ENCODE measurements at places on chromosomes 16 and 17.

GRCh38 chr16:47568351-47568750, 107.2 kb downstream of the PHKB start:
- no peak for DNase-seq

DNA sequence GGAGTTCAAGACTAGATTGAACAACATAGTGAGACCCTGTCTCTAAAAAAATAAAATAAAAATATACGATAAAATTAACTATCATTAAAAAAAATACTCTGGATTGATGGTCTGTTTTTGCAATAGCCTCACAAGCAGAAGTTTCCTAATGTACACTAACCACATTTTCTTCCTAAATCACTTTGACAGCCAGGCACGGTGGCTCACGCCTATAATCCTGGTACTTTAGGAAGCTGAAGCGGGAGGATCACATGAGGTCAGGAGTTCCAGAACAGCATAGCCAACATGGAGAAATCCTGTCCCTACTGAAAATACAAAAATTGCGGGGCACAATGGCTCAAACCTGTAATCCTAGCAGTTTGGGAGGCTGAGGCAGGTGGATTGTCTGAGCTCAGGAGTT, 64.7 kb downstream of the HELZ start:
- no peak for DNase-seq

DNA sequence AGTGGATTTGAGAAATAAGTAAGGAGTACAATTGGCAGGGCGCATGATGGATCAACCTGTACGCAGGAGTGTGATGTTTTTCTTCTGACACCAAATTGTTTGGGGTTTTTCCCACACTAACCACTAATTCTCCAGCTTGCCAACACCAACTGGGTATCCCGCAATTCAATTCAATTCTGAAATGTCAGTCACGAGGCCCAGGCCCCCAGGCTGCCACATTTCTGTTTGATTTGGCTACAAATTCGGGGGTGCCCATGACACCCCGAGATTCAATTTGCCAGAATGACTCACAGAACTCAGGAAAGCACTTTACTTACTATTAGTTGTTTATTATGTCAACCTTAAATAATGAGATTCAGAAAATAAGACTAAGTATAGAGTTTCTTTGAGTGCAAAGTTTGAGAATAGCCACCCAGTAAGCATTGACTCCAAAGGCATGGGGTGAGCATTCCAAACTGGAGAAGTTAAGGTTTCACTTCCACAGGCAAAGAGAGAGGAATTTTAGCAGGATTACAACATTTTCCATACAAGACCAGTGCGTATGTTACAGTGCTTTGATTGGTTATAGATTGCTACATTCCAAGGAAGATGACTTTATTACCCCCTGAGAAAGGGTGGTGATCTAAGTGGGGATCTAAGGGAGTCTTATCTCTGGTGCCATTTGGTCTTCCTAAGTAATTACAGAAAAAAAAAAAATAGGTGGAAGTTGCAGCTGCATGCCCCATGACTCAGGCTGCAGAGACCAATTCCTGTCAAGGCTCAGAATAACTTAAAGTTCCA, 11.5 kb downstream of the SLC46A1 start:
- no peak for DNase-seq

- no peak for DNase-seq
These were observed 60.7 kb downstream of the WSB1 start for GRCh38 chr17:27354491-27355081.

GRCh38 chr17:10337976-10338375, 34.8 kb downstream of the MYH13 start:
- no peak for DNase-seq

- peak; percentile 37 for DNase-seq
These were observed 5.4 kb downstream of the RECQL5 start for GRCh38 chr17:75661531-75661930.

GRCh38 chr16:51035711-51036110, 115.4 kb downstream of the SALL1 start:
- DNase-seq = no peak

GRCh38 chr16:77398495-77398894, 36.3 kb downstream of the ADAMTS18 start:
- no peak for DNase-seq

DNA sequence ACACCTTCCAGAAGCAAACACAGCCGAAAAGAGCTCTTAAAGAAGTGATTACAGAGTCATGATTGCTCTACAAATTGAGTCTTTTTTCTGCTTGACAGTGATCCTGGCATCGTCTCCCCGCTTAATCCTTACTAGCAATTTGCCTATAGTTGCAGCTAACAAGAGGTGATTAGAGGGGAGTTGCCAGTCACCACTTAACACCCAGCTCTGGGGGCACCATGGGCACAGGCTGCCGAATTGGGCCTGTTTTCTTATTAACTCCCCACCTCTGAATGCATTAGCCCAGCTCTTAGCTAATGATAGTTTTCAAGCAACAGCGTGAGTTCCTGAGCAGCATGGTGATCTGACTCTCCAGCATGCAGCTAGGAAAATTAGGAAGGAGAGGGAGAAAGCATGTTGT, 93.5 kb downstream of the RBFOX1 start:
- DNase-seq = no peak

DNA sequence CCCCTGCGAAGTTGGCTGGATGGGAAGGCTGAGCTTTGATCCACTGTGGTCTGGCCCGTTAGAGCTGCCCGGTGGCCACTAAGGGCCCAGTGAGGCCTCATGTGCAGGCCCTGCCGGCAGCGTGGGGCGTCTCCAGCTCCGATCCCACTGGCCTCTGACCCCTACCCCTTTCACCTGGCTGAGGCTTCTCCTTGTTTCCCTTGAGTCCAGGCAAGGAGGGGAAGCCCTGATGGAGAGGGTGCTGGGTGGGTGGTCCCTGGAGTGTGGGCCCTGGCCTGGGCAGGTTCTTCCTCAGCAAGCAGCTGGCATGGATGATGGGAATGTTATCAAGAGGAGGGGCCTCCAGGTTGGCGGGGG, 356.8 kb downstream of the SEC14L1 start:
- no peak for DNase-seq

GRCh38 chr17:79811011-79811867, 14.4 kb upstream of the CBX8 start:
- no peak for DNase-seq

DNA sequence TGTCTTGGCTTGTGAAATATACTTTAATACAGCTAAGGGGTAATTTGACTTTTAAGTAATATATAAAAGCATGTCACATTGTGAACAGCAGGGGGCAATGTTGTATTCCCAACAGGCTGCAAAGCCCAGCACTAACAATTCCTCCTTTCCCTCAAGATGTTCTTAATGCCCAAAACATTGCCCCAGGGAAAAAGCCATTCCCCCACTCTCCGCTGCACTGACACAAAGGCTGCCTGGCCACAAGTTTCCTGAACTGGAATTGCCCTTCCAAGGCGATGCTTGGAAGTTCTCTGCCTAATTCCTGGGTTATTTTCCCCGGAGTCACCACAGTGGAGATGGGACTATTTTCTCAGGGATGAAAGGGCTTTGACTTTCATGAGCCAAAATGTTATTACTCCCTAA, 27.2 kb downstream of the CLEC16A start:
- peak; percentile 32 for DNase-seq

Measured in hypothalamus (tissue), 51 donors.